Skeletal muscle cell (primary cell): ENCODE measurements at places on chromosomes 5 and 9.

DNA sequence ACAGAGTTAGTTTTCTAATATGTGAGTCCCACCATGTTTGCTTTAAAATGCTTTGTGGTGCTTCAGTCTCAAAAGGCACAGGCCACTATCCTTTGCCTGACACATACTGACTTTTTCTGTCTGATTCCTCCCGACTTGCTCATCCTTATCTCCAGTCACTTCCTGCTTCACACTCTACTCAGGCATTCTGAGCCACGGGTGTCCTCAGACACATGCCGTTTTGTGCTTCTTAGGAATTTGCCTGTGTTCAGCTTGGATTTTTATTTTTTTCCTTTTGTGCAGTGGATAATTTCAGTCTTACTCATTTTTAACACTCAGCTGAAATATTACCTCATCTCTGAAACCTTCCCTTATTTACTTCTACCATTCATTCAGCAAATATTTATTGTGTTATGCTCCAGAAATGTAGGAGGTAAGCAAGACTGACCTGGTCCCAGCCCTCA, 54.1 kb downstream of the MAN2A1 start:
- DNase-seq: peak; percentile 76

DNA sequence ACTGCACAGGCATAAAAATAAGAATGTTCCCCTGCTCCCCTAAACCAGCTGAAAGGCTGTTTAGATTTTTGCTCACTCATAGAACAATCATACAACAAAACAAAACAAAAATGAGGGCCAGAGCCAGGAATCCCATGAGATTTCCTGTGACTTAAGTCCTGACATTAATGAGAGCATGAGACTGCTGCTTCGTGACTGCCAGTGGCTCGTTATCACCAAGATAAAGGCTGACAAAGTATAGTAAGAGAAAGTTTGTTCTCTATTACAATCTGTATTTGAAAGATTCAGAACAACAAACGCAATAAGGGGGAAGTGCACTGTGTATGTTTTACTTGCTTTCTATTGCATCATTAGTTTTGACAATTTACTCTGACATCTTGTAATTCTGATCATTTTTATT, 837.1 kb upstream of the C9orf72 start:
- DNase-seq: no peak

- no peak for DNase-seq
Measured at GRCh38 chr5:108773330-108773729, 25.6 kb downstream of the FER start.

- no peak for DNase-seq
Measured at GRCh38 chr5:133709209-133709725, 96.9 kb upstream of the FSTL4 start.

GRCh38 chr9:82969291-82969690, 93.7 kb downstream of the RASEF start:
- DNase-seq: no peak

GRCh38 chr9:137138722-137139467, at the start of gene GRIN1:
Gene GRIN1, plus strand, starts transcription at chr9:137139154. Its CDS starts 333 bp downstream, at chr9:137139487.
- no peak for DNase-seq

DNA sequence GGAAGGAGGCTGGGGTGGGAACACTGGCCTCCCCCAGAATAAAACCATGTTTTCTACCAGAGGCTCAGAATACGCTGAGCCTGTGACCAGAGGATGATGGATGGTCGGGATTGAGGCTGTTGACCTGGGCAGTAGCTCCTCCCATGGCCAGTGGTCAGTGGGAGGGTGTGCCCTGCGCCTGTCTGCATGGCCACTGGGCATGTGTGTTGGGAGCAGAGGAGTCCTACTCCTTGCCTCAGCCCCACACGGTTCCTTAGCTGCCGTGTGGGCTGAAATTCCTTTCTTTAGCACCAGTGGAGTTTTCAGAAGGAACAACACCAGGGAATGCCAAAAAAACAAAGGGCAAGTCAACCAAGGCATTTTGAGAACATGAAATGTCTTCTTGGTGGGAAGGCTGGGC, 8.5 kb upstream of the RMND5B start:
- DNase-seq: no peak

GRCh38 chr9:100217536-100217935, 118.5 kb downstream of the INVS start:
- DNase-seq: no peak

- peak; percentile 56 for DNase-seq
Measured at GRCh38 chr5:59829386-59829785, 64.1 kb downstream of the PDE4D start.

DNA sequence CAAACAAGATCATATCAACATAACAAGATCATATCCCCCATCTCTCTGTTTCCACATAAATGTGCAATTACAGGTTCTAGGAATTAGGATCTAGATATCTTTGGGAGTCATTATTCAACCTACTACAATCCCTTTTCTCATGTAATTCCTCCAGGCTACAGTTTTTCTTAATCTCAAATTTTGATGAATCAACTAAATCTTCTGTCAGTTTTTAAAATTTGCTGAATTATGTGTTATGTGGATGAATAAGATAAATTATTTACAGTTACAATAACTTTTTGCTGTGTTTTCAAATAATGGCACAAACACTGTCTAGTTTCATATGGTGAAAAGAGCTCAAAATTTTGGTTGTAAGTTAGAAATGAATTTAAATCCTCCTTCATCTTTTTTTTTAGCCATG, 405.8 kb downstream of the FAM170A start:
- DNase-seq: no peak

DNA sequence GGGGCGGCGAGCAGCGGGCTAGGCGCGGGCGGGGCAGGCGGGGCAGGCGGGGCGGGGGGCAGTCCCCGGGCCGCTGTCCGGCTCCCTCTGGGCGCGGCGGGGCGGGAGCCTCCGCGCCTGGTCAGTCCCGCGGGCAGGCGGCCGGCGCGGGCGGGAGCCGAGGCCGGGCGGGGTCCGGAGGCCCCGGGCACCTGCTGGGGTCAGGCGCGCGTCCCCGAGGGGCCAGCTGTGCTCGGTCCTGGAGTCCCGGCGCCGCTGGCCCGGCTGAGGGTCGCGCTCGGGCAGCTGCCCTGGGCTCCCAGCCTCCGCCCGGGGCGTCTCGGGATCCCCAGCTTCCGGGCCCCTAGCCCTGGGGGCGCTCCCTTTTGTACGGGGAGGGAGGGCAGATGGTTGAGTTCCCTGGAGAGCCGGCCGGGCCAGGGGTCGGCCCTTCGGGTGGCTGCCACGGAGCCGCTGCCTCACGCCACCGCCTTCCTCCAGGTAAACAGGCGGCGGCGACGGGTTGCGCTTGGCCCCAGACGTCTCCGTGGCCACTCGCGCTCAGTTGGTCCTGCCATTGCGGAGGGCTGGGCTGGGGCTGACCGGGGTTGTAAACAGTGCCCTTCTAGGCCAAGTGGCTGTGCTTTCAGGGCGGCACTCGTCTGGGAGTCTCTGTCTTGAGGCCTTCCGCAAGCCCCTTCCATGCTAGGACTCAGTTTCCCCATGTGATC, 473 bp downstream of the ZBTB34 start:
- DNase-seq: no peak

- no peak for DNase-seq
Measured at GRCh38 chr9:108663422-108663821, 192.4 kb downstream of the ACTL7B start.

- DNase-seq: no peak
Measured at GRCh38 chr5:4983701-4984100, 156.4 kb upstream of the ADAMTS16 start.
